ENCODE measurements at places on chromosomes 16 and 17.

DNA sequence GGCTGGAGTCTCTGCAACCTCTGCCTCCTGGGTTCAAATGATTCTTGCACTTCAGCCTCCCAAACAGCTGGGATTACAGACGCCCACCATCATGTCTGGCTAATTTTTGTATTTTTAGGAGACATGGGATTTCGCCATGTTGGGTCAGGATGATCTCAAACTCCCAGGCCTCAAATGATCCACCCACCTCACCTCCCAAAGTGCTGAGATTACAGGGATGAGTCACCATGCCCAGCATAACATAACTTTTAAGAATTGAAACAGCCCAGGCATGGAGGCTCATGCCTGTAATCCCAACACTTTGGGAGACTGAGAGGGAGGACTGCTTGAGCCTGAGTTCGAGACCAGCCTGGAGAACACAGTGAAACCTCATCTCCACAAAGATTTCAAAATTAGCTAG, 2.5 kb downstream of the RSL1D1 start:
- DNase-seq = no peak

GRCh38 chr16:77989846-77990245, 32.5 kb upstream of the CLEC3A start:
- DNase-seq = no peak

DNA sequence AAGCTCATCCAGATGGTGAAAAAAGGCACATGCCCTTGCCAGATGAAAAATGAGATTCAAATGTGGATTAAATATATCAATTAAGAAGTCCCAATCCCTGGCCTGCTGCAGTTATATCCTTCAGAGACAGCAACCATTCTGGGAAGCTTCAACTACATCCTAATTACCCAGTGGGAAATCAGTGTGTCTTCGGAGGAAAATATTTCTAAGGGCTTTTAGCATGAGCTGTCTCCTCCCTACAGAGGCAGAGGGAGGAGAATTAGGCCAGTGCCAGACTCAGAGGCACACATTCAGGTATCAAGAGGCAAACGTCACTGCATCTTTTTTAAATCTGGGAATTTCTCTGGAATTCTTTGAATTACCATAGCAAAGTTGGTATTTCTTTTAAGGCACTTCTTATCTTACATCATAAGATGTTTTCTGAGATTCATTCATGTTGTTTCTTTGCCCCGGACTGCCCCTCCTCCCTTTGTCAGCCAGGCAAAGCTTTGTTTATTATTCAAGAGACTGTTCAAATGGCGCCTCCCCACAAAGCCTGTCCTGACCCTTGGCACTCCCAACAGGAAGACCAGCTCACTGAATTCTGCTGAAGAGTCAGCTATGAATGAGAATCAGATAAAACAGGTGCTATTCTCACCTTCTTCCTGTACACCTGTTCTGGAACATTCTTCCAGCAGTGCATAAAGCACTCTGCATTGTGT, 38.3 kb upstream of the SMPD3 start:
- DNase-seq = no peak

DNA sequence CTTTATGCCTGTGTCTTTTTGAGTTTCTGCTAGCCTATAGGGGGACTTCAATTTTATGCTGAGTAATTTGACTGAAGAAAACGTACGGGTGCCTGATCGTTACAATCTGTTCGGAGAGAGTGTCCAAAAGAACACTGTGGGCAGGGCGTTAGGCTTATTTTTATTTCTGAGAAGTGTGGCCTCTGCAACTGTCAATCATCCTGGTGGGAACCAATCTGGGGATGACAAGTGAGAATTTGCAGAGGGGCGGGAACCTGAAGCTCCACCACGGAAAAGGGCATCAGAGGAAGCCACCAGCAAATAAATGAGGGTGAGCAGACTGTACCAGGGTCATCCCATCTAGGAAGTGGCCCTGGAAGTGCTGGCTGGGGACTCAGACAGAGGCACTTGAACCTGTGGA, 12.0 kb upstream of the CDYL2 start:
- DNase-seq = no peak

DNA sequence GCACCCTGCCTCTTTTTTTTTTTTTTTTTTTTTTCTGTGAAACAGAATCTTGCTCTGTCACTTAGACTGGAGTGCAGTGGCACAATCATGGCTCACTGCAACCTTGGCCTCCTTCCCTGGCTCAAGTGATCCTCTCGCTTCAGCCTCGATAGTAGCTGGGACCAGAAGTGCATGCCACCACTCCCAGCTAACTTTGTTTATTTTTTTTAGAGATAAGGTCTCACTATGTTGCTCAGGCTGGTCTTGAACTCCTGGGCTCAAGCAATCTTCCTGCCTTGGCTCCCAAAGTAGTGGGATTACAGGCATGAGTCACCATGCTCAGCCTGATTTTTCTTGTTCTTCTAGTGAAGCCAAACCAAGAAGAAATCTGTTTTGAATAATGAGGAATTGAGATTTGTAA, 25.0 kb downstream of the CDK12 start:
- no peak for DNase-seq

Data from stimulated activated CD4-positive, alpha-beta T cell treated with anti-CD3 and anti-CD28 coated beads, TNF-alpha, amount 100 ng/mL, for 48 hours (primary cell).